CD4-positive, alpha-beta T cell (primary cell): ENCODE measurements at places on chromosomes 13 and 19. TPM values are rescaled to one million over a fixed set of nuclear protein-coding genes. Genes with fewer than 3 reads are reported as not detected.

DNA sequence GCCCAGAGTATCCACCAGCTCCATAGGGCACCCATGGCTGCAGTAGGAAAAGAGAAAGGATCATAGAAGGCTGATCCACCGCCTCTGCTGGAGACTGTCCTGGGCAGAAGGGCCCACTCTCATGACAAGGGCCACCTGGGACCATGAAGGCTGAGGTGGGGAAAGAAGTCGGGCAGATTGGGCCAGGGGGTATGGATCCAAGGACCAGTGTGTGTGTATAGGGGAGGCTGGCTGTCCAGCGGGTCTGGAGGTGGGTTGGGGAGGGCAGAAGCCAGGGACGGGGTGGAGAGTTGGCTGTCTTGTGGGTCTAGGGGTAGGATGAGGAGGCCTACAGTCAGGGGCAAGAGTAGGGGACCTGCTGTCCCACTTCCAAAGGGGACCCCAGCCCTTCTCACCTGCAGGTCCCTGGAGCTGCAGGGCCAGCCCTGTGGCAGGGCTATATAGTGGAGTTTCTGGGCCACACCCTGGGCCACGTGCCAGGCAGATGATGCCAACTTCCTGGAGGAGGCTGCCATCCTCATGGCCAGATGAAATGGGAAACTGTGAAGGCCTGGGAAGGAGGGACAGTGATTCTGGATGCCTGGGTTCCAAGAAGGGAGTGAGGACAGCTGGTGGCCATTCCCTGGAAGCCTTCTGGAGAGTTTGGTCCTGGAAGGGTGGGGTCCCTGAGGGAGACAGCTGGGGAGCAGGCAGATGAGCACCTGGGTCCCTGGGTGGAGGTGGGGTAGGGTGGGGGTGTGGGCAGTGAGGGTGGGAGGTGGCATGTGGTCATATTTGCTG lies at the start of gene FCGBP:
Gene FCGBP (minus strand): TSS at position 51 of the 780 bp plus-strand sequence.
- DNase-seq, result no peak
- H3K27me3 ChIP-seq, result no peaks in the 10 kb centered on the region
- H3K36me3 ChIP-seq, result no peaks in the 10 kb centered on the region
- peaks cover 42% of the 10 kb centered on the region for H3K4me1 ChIP-seq

GRCh38 chr19:13022111-13022858 lies 27.0 kb downstream of the NFIX start:
- peaks cover 23% of the 10 kb centered on the region for H3K4me1 ChIP-seq
- no peak overlapping the region for H3K27ac ChIP-seq
- H3K4me3 ChIP-seq, result no peak overlapping the region
- no peak for DNase-seq
- no peaks in the 10 kb centered on the region for H3K36me3 ChIP-seq
- H3K27me3 ChIP-seq, result peaks cover 24% of the 10 kb centered on the region

GRCh38 chr19:13404236-13404635 lies 102.0 kb downstream of the CACNA1A start:
- no peaks in the 10 kb centered on the region for H3K4me1 ChIP-seq
- DNase-seq, result no peak
- H3K27ac ChIP-seq, result no peak overlapping the region
- H3K36me3 ChIP-seq, result no peaks in the 10 kb centered on the region
- no peaks in the 10 kb centered on the region for H3K27me3 ChIP-seq

STARD13 gene
- total RNA-seq, result not detected

ZNF567 gene
- 7.3 TPM for total RNA-seq
